ENCODE measurements at places on chromosomes 3 and 15. TPM values are rescaled to one million over a fixed set of nuclear protein-coding genes. Genes with fewer than 3 reads are reported as not detected.
A peak's percentile ranks its signal among the peaks of the same experiment; 100 is the strongest.

The EBLN2 gene
- 4.5 TPM for total RNA-seq

DNA sequence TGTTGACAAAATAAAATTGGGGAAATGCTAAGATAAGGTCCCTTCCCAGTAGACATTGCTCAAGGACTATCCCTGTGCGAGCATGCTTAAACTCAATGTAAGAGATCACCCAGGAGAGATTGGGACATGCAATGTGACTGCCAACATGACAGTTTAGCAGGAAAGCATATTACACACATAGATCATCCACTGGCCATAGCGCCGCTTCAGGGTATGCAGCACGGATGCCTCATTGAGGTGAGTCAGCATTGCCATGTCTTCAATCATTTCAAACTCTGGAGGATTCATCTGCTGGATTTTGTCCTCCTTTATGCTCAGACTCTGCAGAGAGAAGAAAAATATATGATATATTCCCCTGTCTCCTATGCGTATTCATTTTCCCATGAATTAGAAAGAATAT, 8.9 kb downstream of the MYH15 start:
- no peak for DNase-seq

DNA sequence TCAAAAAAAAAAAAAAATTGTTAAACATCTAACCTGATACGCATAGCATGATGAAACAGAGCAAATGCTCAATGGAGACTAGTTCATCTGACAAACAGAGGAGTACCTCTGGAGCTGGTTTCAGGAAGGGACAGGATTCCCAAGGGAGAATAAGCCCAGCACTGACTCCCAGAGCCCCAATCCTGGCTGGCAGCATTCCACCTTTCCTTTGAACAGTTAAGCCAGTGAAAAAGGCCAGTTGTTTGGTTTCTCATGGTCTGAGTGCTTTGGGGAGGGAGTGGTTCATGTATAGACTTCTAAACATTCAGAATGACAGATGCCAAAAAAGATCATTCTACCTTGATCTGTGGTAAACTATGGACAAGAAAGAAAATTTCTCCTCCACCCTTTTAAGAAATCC, 277.9 kb upstream of the RARB start:
- no peak for DNase-seq

GRCh38 chr15:34794590-34795206, 651 bp downstream of the ACTC1 start:
- DNase-seq, result no peak

The FAM43A gene
- total RNA-seq, result 11.4 TPM

GRCh38 chr3:133457465-133458067, 57.7 kb downstream of the BFSP2 start:
- no peak for DNase-seq

GRCh38 chr15:72685301-72685924, 569 bp downstream of the HIGD2B start:
- DNase-seq, result no peak

DNA sequence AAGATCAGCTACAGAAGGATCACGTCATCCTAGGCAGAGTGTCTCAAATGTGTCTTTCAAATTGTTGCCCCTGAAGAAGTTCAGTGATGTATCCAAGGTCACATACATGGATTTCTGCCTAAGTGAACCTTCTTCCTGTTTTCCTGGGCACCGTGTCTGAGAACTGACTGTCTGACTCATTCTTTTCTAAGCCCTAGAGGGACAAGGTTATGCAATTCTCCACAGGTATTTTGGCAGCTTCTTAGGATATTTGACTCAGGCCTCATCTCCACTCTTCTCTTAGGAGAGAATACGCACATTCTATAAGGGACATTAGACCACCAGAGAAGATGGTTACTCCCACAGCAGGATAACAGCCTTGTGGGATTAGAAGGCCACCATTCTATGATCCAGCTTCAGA, 391.9 kb upstream of the THBS1 start:
- DNase-seq, result no peak

- DNase-seq, result peak; percentile 40
Measured at GRCh38 chr15:90151989-90152645, 49.0 kb upstream of the SEMA4B start.

The RETNLB gene
- total RNA-seq, result not detected

DNA sequence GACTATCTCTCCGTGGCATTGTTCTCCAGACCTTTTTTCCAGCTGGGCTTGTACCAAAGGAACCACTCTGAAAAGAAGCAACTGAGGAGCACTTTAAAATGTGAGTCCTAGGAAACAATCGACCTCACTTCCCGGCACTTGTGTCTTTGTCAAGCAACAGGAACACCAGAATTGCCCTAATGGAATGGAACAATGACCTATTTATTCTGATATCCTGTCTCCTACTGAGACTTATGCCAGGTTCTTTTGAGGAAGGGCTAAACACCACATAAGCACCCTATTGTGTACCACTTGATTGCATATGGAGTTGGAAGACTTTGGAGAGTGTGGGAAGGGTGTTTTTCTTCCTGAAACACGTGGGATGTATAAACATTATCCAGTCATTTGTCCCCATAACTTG, 56.8 kb upstream of the TGFBR2 start:
- no peak for DNase-seq

- no peak for DNase-seq
Measured at GRCh38 chr3:190426806-190427507, 22.7 kb downstream of the TMEM207 start.

- DNase-seq, result no peak
Measured at GRCh38 chr3:196645096-196645495, 5.6 kb downstream of the NRROS start.

DNA sequence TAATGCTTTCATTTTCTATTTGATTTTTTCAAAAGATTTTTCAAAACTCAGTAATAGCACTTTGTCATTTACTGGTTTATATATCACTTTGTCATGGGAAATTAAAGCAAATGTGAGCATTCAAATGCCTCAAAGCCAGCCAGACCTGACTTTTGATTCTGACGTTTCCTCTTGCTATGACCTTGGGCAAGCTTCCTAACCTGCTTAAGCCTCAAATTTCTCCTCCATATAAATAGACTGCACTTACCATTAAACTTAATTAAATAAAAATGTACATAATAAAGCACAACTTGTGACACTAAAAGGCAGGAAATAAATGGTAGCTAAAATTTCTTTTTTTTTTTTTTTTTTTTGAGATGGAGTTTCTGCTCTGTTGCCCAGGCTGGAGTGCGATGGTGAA, 19.2 kb downstream of the MCF2L2 start:
- no peak for DNase-seq

GRCh38 chr15:83320404-83320803, 35.9 kb upstream of the BNC1 start:
- no peak for DNase-seq

The LXN gene
- total RNA-seq, result 20.6 TPM

- DNase-seq, result no peak
Measured at GRCh38 chr3:155309581-155309980, 16.1 kb upstream of the STRIT1 start.

GRCh38 chr15:90711418-90711824, 5.7 kb upstream of the BLM start:
- DNase-seq, result no peak

The HYAL1 gene
- total RNA-seq, result 47.5 TPM

The C3orf49 gene
- not detected for total RNA-seq

- DNase-seq, result no peak
Measured at GRCh38 chr3:5194801-5195509, 7.4 kb downstream of the EDEM1 start.

DNA sequence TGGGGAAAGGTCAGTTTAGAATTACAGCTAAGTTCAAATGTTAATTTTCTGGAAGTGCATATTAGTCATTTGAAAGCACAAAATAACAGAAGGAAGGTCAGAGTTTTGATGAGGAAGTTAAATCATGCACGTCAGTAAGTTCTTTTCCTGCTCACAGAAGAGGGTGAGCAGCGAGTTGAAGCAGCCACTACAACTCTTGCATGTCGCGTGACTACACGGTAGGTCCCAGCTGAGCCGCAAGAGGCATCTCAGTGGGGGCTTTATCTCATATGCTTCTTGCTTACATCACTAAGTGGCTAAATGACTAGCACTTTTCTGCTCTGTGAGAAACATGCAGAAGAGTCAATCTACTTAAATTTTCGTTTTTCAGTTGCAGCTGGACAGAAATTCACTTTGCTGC, 21.3 kb upstream of the SEC62 start:
- no peak for DNase-seq

The NUP210 gene
- 22.9 TPM for total RNA-seq

DNA sequence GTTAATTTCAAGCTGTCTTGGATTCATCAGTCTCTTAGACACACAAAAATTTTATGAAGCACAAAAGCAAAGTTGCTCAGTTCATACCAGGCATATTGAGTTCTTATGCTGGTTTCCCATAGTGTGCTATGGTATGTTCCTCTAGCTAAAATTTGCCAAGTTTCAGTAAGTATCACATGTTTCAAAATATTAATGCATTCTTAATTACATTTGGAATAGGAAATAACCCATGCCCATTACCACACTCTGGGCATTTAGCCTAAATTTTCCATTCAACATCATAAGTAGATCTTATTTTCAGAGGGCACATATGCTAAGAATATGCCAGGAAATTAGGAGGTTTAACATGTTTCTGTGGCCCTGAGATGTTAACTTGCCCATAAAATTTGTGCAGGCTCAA, 289.9 kb downstream of the SHOX2 start:
- DNase-seq, result no peak

- DNase-seq, result peak; percentile 30
Measured at GRCh38 chr3:123372686-123373473, 76.0 kb downstream of the ADCY5 start.

The LYSMD2 gene
- 11.7 TPM for total RNA-seq

- DNase-seq, result no peak
Measured at GRCh38 chr15:69403594-69403993, 10.6 kb upstream of the KIF23 start.

The IL17RB gene
- 27.7 TPM for total RNA-seq

DNA sequence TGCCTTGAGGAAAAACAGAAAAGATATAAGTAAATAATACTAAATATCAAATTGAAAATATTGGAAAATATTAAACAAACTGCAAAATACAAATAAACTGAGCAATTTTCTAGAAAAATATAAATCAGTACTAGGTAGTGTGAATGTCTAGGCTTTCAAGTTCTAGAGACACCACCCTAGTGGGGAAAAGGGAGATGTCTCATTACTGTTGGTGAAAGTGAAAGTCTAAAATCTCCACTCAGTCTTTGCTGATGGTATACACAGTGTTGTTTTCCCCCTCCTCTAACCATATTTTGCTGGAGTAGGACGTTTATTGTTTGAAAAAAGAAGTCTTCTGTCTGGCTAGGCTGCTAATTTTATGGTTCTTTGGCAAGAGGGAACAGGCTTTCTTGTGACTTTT, 1368.9 kb downstream of the OTOL1 start:
- DNase-seq, result no peak

- DNase-seq, result no peak
Measured at GRCh38 chr3:160577556-160578195, 12.3 kb upstream of the KPNA4 start.

- no peak for DNase-seq
Measured at GRCh38 chr3:62839748-62840147, 35.5 kb downstream of the CADPS start.

The WDR93 gene
- 2.5 TPM for total RNA-seq

DNA sequence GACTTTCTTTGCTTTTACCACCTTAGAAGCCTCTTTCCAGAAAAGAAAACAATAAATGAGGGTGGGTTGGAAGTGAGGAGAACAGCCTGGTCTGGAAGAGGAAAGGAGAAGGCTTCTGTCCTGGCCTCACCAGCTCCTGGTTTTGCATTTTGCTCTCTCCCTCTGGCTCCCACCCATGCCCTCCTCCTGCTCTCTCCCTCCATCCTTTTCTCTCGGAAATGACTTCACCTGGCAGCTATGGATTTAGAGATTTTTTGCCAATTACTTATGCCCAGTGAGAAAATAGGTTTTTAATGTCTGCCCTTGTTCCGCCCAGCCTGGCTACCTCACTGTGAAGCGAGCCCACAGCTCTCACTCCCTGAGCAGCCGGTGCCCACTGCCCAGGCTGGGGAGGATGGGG, 77.9 kb upstream of the NTRK3 start:
- DNase-seq, result no peak

- no peak for DNase-seq
Measured at GRCh38 chr3:168884353-168884903, 779.1 kb downstream of the MECOM start.
